ENCODE measurements at places on chromosomes 16 and 17.

DNA sequence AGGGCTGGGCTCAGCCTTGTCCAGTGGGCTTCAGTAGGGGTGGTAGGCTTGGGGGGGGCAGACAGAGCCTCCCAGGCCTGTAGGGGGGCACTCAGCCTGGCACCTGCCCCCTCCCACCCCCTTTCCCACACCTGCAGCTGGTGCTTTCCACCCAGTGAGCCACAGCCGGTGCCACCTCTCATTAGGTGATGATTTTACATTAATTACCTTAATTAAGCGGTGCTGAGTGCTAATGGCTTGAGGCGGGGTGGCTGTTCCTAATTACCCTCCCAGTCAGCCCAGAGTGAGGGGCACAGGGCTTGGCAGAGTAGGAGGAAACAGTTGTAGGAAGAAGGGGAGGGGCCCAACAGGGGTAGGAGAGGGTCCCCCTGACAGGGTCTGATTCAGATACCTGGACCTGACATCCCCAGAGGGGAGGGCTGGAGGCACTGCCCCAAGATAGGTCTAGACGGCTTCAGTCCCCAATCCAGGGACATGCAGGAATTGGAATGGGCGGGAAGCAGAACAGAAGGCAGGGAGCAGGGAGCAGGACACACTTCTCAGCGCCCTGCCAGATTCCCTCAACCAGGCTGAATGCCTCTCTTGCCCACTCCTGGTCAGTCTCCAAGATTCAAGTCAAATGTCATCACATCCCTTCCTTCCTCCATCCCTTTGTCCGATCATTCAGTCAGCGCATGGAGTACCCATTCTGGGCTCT lies 26.5 kb upstream of the PHF12 start:
- DNase-seq, result no peak

- DNase-seq, result no peak
These were observed 18.1 kb downstream of the LYRM1 start for GRCh38 chr16:20918486-20919239.

GRCh38 chr17:49747632-49748031 lies 16.3 kb downstream of the FAM117A start:
- DNase-seq, result no peak

GRCh38 chr17:66493283-66494019 lies 191.0 kb downstream of the PRKCA start:
- DNase-seq, result peak; percentile 96

GRCh38 chr17:9576521-9577372 lies at the start of gene CFAP52:
Gene CFAP52 (plus strand): TSS chr17:9576642. CDS start chr17:9576696, 54 bp downstream.
- peak; percentile 1 for DNase-seq

DNA sequence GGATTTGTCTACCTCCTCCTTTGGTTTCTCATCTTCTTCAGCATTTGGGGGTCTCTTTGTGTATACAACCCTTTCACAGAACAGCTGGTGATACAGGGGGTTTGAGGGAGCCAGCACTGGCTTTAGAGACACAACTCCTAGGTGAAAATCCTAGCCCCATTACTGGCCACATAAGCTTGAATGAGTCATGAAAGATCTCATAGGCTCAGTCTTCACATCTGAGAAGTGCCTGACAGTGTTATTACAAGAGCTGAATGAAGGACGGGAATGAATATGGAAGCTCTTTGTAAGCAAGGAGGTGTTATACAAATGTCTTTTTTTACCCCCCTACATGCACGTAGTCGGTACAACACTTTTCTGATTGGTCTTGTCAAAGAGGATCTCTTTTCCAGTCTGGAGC lies 1.7 kb upstream of the B4GALNT2 start:
- no peak for DNase-seq

DNA sequence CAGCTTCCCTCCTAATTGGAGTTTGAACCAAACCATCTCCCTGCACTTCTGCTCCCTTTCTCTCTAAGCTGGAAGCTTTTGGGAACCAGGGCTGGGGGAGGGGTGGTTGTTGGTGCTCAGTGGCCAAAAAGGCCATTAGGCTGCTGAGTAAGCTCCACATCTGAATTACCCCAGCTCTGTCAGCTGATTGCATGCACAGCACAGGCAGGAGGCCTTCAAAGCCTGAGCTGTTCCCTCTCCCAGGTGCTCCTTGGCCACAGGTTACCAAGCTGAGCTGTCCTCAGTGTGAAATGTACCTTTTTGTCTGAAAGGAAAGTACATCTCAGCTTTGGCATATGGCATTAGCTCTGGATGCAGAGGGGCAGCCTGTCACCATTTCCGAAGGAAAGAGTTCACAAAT lies 6.2 kb upstream of the TBKBP1 start:
- DNase-seq, result no peak

DNA sequence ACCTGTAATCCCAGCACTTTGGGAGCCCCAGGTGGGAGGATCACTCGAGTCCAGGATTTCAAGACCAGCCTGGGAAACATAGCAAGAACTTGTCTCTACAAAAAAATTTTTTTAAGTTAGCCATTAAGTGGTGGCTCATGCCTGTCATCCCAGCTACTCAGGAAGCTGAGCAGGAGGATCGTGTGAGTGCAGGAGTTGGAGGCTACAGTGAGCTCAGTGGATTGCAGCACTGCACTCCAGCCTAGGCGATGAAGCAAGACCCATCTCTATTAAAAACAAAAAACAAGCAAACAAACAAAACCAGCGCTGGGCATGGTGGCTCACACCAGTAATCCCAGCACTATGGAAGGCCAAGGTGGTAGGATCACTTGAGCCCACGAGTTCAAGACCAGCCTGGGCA lies 38.0 kb downstream of the HEATR3 start:
- DNase-seq, result no peak

DNA sequence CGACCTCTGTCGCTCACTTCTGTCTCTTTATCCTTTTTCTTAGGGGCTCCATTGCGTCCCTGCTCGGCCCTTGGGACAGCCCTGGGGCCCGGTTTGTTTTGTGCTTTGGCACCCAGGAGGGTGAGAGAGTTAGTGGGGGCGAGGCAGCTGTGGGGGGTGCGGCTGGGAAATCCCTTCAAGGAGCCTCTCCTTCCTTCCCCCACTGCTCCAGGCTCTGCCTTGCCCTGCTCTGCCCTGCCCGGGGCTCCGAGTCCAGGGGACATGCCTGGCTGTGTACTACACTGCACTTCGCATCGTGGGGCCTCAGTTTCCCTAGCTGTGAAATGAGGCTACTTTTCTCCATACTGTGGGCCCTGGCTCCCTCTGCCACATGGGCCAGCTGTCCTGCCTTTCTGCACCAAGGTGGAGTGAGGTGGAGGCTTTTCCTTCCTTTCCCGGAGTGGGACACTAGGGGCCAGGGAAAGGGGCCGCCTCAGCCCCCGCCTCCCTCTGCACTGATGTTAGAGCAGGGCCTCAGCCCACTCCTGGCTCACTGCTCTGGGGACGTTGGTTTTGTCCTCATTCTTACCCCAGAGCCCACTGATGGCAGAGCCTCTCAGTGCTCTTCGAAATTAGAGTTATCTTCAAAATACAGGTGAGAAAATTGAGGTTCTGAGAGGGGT lies 980 bp downstream of the LLGL1 start:
- no peak for DNase-seq

GRCh38 chr17:33369149-33369548 lies 76.1 kb upstream of the ASIC2 start:
- no peak for DNase-seq

GRCh38 chr16:84228256-84228838 lies 11.5 kb downstream of the KCNG4 start:
- peak; percentile 21 for DNase-seq

- no peak for DNase-seq
These were observed 8.1 kb downstream of the C1QL1 start for GRCh38 chr17:44959821-44960531.

DNA sequence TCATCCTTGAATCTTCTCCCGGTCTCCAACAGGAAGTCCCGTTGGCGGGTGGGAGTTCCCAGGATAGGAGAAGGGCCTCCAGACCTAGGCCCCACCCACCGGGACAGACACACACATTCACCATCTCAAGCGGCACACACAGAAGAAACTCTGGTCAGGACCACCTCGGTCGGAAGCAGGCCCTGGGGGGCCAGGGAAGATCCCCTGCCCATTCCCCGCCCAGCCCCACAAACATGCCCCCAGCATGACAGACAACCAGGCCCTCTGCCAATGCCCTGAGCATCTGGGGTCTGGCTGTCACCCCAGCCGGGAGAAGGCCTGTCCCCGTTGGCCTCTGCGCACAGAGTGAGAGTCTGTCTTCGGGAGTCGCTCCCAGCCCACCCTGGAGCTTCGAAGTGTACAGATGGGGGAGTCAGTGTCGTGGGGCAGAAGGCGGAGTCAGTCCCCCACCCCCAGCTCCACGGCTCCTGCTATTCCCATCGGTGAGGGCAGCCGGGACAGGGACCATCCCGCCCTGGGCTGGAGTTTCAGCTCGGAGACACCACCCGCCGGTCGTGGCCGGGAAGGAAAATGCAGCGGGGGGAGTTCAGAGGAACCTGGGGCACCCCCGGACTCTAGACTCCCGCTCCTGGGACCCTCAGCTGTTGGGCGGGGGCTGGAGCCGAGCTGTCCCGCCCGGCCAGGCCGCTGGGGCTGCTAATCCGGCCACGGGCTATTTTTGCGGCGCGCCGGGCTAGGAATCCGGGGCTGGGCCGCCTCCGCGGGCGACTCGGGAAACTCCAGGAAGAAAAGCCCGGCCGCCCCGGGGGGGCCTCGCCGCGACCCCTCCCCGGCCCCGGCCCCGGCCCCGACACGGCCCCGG lies 660 bp downstream of the RHBDF1 start:
- no peak for DNase-seq

DNA sequence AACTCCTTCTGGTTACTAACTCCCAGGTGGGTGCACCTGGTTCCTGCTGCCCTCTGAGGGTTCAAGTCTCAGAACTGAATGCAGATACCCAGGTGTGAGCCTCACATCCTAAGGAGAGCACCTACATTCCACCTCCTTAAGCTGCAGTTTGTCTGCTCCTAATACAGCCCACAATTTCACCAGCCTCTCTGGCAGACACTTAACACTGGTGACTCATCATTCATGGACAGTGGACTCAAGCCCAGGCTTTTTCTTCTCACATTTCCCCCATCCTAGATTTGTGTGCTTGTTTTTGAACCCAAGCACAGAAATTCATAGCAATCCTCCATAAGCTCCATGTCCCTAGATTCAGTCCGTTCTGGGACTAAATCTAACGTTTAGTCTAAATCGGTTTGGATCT lies 7.0 kb upstream of the MAF start:
- DNase-seq, result no peak

- no peak for DNase-seq
These were observed 51.3 kb downstream of the ZFP90 start for GRCh38 chr16:68590201-68590994.

GRCh38 chr16:81833751-81834150 lies 54.7 kb downstream of the PLCG2 start:
- no peak for DNase-seq

DNA sequence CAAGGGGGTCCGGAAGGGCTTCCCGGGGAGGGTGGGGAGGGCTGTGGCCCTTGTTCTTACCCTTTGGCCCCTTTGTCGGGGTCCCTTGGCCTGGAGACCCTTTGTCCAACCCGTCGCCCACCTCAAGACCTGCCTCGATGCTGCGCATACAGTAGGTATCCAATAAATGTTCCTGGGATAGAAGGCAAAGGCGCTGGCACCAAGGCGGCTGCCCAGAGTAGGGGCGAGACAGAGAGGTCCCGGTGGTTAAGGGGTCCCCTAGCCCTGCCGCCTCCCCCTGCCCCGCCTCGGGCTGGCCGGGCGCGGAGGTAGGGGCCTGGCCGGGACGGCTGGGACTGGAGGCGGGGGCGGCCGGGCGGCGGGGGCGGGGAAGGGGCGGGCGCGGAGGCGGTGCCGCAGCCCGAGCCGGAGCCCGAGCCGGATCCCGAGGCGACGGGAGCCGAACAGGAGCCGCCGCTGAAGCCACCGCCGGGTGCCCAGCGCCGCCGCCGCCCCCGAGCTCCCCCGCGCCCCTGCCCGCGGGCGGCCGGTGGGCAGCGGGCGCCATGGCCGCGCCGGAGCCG lies at the start of gene NHERF2:
TSS of gene NHERF2 (plus strand) at position 442 of the 563 bp plus-strand sequence. CDS start at position 546, 104 bp downstream.
- DNase-seq, result no peak

DNA sequence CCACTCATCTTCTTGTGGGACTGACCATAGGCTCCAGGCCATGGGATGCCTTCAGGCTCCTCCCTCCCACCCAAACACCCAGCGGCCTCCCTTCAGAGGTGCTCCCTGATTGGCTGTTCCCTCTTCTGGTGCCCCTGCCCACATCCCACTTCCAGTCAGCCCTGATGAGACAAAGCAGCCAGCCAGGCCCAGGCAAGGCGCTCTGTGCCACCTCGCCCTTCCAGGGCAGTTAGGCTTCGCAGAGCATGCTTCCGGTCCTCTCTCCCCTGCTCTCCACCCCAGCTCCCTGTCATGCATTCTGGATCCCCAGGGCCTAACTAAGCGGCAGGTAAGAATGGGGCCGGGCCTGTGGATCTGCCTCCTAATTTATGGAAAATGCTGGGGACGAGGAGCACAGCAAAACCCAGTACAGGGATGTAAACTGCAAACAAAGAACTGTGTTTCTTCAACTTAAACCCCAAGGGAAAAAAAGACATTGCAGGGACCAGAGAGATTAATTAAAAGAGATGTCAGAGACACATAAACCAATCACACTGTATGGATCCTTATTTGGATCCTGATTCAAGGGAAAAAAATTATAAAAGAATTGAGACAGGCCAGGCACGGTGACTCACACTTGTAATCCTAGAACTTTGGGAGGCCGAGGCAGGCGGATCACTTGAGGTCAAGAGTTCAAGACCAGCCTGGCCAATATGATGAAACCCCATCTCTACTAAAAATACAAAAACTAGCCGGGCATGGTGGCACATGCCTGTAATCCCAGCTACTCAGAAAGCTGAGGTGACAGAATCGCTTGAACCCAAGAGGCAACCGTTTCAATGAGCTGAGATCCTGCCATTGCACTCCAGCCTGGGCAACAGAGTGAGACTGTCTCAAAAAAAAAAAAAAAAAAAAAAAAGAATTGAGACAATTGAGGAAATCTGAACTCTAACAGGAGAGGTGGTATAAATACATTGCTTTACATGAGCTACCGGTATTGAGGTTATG lies 26.0 kb downstream of the ZDHHC7 start:
- no peak for DNase-seq

DNA sequence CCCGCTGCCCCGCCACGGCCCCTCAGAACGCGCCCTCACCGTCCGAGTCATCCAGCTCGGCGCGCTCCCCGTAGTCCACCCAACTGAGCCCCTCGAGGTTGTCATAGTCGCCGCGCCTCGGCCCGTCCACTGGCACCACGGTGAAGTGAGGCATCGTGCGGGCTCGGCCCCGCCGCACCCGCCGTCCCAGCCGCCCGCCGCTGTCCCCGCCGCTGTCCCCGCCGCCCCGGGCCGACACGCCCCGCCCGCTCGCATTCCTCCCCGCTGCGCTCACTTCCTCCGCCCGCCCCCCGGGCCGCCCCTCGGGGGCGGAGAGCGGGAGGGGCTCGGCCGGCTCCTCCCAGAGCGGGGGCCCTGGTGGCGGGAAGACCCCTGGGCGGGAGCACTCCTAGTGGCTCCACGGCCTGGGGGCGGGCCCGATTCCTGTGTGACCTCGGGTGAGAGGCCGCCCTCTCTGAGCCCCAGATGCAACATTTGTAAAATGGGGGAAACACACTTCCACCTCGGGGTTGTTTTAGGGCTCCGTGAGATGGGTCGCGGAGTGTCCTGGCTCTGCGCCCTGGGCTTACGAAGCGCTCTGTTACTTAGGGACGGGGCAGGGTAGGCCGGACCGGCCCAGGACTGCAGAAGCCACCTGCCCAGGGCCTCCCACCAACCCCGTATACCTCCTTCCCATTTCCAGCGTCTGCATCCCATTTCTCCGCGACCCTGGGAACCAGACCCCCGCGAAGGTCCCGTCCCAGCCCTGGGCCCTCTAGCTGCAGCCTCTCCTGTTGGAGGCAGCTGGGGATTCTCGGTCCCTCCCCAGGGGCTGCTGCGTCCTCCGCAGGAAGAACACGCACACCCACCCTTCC lies at the start of gene SLC12A4:
TSS of gene SLC12A4 (minus strand) at position 238 of the 854 bp plus-strand sequence. CDS start at position 154, 84 bp downstream.
- peak; percentile 9 for DNase-seq

- no peak for DNase-seq
These were observed 24.4 kb downstream of the GLP2R start for GRCh38 chr17:9850151-9850550.

All from AML-193 (cell line).